Stimulated activated CD4-positive, alpha-beta T cell treated with anti-CD3 and anti-CD28 coated beads, Interleukin-12 subunit alpha, Interleukin-12 subunit beta, amount 100 ng/mL, for 24 hours (primary cell): ENCODE measurements at places on chromosomes 6 and 20.

DNA sequence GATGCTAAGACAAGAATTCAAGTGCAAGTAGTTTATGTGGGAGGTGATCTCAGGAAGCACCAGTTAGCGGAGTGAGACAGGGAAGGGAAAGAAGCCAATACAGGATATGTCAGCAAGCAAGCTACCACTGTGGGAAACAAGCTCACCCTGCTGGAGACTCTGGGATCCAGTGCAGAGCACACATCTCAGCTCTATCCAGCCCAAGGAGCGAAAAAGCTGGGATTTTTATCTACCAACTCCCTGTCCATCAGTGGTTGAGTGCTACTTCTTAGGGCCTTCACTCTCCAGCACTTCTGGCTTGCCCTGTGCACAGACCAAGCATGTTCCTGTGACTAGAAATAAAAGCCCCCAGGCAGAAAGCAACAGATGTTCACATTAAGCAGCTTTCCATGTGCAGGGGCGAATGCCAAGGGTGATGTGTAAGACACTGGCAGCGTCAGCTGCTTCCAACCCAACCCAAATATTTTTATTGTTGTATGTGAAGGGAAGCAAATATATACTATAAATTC lies 10.8 kb upstream of the RNF24 start:
- DNase-seq, result no peak

DNA sequence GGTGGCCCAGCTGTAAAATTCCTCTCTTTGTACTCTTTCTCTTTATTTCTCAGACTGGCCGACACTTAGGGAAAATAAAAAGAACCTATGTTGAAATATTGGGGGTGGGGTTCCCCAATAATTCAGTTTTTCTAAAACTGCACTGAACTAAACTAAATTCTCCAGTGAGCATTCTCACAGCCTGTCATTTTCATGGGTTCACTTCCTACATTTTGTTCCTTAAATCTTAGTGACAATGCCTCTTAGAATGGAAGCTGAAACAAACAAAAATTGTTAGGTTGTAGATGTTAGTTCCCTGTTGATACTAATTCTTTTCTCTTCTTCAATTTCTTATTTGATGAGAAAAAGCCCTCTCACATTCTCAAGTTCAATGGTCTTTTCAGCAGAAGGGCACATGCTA lies 35.8 kb upstream of the IFNGR1 start:
- DNase-seq, result no peak

DNA sequence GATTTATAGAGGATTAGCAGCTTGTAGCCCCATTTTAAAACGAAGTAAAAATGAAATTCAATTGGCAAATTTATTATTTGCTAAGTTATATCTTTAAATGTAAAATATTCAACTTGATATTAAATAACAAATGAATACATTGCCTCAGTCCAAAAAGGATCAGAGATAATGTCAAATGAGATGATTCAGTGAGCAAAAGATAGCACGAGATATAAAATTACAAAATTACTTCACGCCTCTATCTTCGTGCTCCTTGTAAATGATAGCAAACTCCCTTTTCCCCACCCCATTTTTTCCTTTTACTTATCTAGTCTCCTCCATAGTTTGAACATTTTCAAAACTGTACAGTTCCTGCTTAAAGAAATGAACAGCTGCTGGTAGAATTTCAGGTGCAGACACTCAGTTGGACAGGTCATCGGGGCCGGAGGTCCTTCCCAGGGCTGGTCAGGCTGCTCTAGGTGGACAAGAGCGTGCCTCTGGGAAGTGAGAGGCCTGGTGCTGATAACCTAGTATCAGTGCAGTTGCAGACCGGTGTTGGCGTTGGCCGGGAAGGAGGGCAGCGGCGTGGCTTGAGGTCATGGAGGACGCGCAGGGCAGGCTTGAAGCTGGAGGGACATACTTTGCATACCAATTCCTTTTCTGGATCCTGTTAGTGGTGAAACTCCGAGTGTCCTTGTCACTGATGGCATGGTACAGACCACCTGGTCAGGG lies 83.9 kb downstream of the CDC5L start:
- DNase-seq, result no peak

DNA sequence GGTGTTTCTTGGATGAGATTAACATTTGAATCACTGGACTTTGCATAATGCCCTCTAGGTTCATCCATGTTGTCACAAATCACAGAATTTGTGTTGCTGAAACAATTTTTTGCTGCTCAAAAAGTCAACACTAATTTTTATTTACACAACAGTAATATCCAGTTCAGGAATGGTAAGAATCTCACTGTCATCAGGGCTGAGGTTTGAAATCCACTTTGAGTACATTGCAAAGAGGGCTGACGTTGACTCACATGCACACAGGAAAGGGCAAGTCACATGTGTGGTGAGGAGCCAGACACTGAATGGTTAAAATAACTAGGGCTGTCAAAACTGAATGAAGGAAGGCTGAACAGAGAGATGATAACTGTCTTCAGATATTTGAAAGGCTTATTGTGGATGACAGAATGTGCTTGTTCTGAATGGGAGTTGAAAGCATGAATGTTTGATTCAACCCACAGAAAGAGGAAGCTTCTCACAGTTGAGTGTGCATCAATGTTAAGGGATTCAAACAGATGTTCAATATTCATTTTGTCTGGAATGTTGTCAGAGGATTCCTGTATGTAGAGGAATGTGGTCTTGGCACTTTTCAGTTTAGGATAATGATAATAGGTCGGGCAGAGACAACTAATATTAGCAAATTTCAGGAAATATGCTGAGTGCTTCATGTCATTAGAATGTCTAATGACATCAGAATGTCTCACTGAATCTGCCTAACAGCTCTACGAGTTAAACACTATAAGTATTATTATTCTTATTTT lies 3.6 kb upstream of the ADGRG6 start:
- DNase-seq, result no peak

DNA sequence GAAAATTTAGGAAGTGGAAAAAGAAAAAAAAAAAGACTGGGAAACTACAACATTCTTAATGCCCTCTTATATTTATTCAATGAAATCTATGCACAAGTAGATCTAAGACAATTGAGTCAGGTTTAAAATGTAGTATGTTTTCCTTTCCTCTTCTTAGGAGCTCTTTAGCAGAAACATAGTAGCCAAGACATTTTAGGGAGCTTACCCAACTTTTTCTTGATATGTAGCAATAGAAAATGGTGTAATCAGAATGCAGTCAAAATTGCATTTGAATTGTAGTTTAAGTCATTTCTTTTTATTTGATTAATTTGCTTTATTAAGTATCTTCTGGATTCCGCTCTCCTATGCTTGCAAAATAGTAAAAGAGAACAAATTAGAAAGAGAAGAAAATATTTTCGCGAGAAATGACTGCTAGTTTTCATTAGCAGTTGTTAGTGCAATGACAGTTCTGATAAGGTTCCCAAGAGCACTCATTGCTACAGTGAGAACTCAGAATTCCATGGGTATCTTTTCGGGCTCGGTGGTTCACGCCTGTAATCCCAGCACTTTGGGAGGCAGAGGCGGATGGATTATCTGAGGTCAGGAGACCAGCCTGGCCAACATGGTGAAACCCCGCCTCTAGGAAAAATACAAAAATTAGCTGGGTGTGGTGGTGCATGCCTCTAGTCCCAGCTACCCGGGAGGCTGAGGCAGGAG lies 52.2 kb downstream of the JARID2 start:
- no peak for DNase-seq

GRCh38 chr20:56121850-56122249 lies 116.5 kb upstream of the CBLN4 start:
- no peak for DNase-seq

DNA sequence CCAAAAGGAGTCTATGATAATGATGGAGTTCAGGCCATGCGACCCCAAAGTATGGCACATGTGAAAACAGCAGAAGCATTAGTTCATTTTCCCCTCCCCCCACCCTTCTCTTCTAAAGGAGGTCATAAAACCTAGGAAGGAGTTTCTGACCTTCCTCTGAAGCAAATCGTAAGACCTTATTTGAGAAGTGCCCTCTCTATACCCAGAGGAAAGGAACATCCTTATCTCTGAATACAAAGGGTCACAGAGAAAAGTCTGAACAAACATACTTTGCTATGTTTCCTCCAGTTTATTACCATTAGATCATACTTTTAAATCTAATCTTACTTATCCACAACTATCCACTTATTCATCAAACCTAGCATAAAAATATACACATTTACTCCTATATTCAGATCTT lies 48.6 kb downstream of the SLX4IP start:
- no peak for DNase-seq

DNA sequence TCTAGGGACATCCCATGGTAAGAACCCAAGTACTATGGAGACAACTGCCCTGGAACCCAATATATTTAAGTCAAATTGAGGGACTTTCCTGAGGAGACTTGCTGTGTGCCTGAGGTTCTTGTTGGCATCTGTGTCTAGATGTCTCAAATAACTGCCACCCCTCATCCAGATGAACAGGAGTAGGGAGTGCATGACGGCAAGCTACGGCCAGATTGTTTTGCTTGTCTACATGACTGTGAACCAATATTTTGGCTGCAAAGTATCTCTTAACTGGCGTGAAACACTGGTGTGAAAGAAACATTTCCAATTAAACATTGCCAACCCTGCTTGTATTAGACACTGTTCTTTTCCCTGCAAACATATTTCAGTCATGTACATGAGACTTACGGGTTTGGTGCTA lies 52.4 kb upstream of the SIM1 start:
- DNase-seq, result no peak

- DNase-seq, result no peak
These were observed 22.9 kb downstream of the SSR1 start for GRCh38 chr6:7290079-7290478.

GRCh38 chr6:13943943-13944342 lies 19.2 kb downstream of the RNF182 start:
- DNase-seq, result no peak

DNA sequence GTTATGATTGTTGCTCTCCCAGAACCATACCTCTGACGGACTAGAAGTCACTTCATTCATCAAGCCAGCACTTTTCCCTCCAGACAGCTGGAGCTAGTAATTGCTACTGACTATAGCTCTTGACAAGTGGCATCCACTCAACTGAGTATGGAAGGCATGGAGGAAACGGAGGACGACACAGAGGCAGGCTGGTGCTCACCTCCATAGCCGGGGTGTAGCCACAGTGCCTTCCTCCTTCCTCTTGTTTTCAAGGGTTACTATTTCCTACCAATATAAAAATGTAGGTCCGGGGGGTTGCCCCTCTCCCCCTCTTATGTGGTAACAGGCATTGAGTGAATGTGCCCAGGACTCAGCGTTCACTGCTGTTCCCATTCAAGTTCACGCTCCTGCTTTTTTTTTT lies 23.5 kb upstream of the FOXC1 start:
- no peak for DNase-seq

GRCh38 chr6:158040051-158040803 lies 58.6 kb downstream of the SYNJ2 start:
- no peak for DNase-seq

GRCh38 chr20:63658749-63659187 lies 656 bp downstream of the RTEL1 start:
- DNase-seq, result no peak

DNA sequence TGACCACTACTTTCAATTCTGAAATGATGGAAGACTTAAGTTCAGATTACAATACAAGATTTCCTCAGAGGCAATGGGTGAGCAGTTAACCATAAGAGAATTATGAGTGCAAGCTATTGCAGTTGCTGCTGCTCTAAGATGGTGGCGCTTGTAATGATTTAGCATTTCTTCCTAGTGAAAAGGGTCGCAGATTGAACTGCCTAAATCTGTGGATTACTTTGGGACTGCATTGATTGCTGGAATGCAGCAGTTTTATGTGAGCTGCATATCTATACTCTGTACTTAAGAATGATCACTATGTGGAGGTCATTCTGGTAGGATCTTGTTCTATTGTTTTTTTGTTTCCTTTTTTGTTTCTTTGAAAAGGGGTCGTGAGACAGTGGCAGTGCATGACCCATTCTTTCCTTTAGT lies 5.3 kb downstream of the SCAF8 start:
- DNase-seq, result no peak

GRCh38 chr20:58160451-58161061 lies 67.9 kb downstream of the ANKRD60 start:
- DNase-seq, result no peak

- no peak for DNase-seq
These were observed 53.0 kb downstream of the HLA-A start for GRCh38 chr6:29995340-29995777.

DNA sequence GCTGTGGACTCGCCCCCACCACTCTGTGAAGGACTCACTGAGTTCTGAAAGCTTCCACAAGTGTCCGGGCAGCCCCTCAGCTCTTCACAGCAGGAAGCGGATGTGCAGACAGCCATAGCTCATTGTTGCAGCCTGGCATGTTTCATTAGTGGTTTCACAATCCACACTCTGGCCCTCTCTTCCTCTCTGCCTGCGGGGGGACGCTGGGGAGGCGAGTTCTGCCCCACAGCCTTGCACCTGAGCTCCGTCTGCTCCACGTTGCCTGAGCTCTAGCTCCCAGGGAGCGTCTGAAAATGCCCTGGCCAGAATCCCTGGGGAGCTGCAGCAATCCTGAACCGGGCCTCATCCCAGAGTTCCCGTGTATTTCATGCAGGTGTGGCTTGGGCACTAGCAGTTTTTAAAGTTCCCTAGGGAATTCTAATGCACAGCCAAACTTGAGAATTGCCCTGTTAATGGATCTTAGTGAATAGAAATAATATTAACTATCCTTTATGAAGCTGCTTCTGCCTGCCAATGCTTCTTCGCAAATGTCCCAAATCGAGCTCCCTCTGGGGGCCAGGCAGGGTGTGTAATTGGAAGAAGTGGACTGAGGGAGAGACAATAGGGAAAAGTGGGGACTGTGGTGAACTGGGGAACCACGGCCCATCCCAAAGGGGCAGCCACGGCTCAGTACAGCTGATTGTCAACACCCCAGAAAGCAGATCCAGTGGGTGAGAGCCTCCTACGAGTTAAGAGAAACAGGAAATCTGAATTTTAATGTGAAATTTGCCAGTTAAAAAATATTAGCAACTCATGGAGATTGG lies 51.5 kb downstream of the CTCFL start:
- no peak for DNase-seq

DNA sequence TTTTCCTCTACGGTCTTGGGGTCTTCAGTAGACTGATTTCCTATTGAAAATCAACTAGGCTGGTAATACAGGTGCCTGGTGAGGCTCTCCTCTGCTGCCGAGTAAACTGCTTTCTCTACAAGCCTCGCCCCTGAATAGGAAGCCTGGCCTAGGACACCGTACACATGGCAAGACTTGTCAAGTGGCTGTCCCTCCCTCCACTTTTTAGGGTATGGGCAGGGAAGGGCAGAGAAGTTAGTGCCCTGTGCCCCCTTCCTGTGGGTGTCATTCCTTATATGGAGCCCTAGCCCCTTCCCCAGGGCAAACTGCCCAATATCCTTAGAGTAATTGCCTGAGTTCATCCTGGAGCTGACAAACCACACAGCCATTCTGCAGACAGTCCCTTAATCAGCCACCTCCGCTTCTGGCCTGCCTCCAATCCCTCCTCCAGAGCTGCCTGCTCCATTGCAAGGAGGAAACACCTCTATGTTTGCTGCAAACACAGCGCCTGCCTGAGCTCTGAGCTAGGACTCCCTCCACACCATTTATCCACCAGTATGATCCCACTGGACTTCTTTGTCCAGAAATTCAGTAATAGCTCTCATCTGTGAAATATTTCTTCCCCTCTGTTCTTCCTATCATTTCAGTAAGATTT lies 93.1 kb downstream of the CHD6 start:
- no peak for DNase-seq
